ENCODE measurements at places on chromosomes 2 and 18.

GRCh38 chr18:48030616-48031480, 100.4 kb upstream of the SMAD2 start:
- DNase-seq = peak; percentile 42

GRCh38 chr18:22422909-22423548, 5.3 kb upstream of the CTAGE1 start:
- DNase-seq = peak; percentile 69

- DNase-seq = peak; percentile 54
Observed at GRCh38 chr2:38037757-38038621, 38.0 kb downstream of the CYP1B1 start.

- DNase-seq = peak; percentile 77
Observed at GRCh38 chr2:188609321-188610049, 317.8 kb downstream of the GULP1 start.

DNA sequence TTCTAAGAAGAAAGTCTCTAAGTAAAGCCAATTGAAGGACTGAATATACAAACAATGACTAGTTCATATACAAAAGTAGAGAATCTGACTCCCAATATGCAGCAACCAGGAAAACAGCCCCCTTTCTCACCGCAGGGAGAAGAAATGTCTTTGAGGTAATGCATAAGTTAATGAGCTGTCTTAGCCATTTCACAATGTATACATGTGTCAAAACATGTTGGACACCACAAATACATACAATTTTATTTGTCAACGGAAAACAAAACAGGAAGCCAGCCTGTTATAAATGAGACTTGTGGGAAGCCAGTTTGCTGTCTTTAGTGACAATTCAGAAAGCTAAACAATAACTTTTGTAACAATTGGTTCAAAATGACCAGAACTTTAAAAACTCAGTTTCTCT, 389.2 kb downstream of the CBLN2 start:
- DNase-seq = no peak

DNA sequence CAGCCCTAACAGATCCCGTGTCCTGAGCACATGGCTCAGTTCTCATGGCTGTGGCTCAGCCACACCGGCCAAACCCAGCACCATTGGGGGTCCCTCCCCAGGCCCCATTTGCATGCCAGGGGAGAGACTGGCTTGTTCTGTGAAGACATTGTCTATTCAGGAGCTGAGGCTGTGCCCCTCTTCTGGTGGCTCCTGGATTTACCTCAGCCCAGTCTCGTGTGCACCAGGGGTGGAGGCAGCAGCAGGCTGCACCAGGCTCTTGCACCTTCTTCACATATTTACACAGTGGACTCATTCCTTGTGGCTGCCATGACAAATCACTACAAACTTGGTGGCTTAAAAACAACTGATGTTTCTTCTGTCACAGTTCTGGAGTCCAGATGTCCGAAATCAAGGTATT, 92.4 kb upstream of the ITGA6 start:
- DNase-seq = no peak

- no peak for DNase-seq
Observed at GRCh38 chr2:81007104-81007503, 702.6 kb upstream of the LRRTM1 start.

- no peak for DNase-seq
Observed at GRCh38 chr18:51617572-51618260, 420.2 kb upstream of the MEX3C start.

GRCh38 chr2:43228321-43228751, 1.9 kb upstream of the ZFP36L2 start:
- DNase-seq = no peak

GRCh38 chr2:55026202-55026601, 24.0 kb downstream of the RTN4 start:
- DNase-seq = peak; percentile 33

GRCh38 chr18:22320771-22321170, 96.9 kb downstream of the CTAGE1 start:
- DNase-seq = no peak

- DNase-seq = no peak
Observed at GRCh38 chr18:77222464-77222863, 27.2 kb upstream of the GALR1 start.

- no peak for DNase-seq
Observed at GRCh38 chr2:220502539-220502938, 875.1 kb downstream of the SLC4A3 start.

- peak; percentile 82 for DNase-seq
Observed at GRCh38 chr2:162118166-162119031, 33.6 kb downstream of the GCG start.

GRCh38 chr18:21682371-21683051, 22.1 kb downstream of the ABHD3 start:
- peak; percentile 31 for DNase-seq

DNA sequence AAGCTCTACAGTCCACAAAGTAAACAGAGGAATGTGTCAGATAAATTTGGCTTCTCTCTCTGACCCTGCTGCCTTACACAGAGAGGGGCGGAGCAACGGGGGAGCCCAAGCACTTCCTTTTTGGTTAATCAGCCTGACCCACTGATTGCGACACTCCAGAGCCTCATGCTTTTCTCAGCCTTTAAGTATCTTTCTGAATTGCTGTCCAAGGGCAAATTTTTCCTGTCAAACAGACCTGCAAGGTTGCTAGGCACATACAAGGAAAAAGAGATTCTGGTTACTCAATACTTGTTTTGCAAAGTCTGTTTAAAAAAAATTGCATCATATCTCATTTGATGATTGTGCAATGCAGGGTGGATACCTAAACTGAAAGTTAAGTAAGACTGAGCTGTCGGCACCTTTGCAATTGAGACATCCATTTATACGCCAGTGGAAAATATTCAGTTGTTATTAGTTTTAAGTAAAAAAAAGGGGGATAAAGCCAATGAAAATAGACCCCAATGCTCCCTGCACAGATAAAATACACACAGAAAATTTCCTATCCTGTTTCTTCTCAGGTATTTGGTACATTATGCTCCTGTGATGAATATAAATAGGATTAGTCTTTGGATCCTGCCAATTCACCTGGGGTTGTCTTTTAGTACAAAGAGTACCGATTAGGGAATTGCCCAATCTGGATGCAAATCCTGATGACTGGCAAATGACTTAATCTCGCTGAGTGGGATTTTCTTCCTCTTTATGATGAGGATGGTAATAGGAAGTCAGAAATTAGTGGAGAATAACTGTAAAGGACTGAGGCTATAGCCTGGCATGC, 260.2 kb upstream of the TRIB2 start:
- peak; percentile 97 for DNase-seq

- peak; percentile 33 for DNase-seq
Observed at GRCh38 chr2:212711856-212712255, 173.3 kb upstream of the ERBB4 start.

GRCh38 chr2:202035089-202035940, 1.7 kb downstream of the FZD7 start:
- DNase-seq = peak; percentile 85

DNA sequence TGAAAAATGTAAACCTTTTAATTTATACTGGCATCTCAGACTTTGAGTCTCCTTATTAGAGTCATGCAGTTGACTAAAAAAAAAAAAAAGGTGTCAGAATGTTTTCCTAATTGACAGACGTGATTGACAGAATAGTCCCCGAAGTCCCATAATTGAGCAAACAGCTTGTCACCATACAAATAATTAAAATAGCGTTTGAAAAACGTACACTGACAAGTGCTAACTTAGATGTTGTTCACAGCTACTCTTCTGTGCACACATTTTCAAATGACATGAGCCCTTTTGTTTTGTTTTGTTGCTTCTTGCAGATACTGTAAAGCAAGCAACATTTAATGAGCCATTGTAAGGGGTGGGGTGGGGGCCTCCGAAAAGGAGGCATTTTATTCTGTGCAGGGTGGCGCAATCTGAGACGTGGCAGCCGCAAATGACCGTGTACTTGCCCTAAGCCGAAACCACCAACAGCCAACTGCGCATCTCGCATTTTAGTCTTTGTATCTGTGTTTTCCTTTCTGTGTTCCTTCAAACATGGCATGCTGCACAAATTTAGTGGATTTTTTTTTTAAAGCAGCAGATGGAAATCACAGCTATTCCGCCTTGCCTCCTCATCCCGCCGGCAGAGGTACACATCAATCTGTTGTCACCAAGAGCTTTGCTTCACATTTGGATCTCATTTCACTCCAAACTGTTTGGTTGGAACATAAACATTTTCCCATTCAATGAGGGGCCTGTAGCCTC, 52.4 kb downstream of the LPIN1 start:
- peak; percentile 33 for DNase-seq

- DNase-seq = no peak
Observed at GRCh38 chr2:138621139-138621538, 119.6 kb downstream of the SPOPL start.

GRCh38 chr18:23967321-23968089, 47.0 kb upstream of the TTC39C start:
- no peak for DNase-seq

DNA sequence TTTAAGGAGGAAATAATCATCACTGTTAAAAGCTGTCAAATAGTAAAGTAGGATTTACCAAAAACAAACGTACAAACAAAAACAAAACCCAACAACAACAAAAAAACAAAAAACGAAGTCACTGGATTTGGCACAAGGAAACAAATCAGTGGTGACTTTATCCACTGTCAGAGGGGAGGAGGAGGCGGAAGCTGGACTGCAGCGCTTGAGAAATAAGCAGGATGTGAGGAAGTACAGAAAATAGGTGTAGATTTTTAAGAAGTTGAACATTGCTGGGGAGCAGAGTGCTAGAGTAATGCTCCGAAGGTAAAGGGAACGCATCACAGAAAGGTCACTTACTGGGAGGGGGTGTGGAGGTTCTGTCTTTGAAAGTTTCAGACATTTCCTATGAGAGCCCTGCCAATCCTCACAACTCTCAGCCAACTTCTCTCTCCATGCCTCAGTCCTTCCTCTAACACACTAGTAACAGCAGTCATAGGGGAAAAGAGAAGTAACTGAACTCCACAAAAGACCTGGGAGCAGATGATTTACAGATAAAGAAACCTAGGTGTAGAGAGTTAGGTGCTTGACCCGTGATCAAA, 220.2 kb upstream of the SMAD7 start:
- DNase-seq = no peak

DNA sequence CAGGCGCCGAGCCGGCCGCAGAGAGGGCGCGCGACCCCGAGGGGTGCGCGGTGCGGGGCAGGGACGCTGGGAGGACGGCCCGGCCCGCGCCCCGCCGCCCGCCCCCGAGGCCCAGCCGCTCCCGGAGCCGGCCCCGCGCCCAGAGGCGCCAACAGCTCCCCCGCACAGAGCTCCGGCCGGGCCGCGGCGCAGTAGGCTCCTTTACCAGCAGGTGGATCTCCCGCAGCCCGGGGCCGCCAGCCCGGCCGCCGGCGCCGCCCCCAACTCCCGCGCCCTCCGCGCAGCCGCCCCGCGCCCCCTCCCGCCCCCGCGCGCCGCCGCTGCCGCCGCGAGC, 258 bp downstream of the MGAT4A start:
- DNase-seq = no peak

DNA sequence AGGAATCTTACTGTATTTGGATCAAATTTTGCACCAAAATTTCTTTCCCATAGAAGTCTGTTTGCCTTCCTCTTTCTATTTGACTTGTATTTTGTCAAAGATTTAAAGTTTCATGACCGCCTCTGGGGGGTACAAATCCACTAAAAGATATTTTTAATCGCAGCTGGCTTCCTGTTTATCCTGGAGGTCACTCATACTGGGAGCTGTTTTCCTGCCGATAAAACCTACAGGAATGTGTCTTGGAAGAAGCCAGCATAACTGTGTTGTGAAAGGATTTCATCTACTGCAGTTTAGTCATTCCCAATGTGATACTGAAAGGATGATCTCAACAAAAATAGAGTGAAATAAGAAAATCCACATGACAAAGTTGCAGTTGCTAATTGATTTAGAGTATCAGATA, 184.0 kb downstream of the RIT2 start:
- DNase-seq = peak; percentile 58

DNA sequence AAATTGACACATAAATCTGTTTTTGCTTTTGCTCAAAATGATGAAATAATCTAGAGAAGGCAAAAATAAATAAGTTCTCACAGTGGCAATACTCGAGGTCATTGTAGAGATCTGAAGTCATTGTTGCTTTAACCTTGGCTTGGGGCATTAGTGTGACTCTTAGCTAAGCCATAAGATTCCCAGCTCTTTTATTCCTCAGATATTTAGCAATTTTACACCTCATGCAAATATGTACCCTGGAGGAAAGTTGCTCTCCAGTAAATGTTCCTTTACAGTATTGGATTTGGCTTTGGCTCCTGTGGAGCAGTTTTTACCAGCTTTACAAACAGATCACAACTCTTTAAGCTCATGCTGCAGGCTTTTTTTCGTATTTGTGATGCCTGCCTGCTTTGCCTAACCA, 134.2 kb upstream of the NABP1 start:
- no peak for DNase-seq

DNA sequence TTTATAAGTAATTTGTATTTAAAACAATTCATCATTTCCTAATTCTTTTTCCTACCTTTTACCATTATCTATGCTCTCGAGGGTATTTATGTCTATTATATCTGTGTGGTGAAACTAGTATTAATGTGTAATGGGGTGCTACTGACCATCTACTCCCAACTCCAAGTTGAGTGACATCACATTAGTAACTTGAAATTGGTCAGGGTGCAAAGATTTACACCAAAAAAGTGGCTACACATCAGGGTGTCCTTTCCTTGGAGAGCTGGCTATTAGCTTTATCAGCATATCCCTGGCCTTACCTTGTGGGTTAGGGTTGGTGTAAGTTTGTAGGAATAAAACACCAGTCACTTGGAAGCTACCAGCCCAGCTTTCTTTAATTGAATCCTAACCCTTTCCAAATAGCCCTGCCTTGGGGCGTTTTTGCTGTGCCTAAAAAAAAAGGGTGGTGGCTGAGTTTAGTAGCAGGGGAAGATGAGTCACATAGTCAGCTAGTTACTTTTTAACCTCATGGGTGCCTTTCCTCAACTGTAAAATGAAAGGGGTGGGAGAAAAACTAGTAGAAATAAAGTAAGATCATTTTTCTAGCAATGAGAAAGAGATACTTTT, 14.0 kb downstream of the ANXA4 start:
- DNase-seq = peak; percentile 54

DNA sequence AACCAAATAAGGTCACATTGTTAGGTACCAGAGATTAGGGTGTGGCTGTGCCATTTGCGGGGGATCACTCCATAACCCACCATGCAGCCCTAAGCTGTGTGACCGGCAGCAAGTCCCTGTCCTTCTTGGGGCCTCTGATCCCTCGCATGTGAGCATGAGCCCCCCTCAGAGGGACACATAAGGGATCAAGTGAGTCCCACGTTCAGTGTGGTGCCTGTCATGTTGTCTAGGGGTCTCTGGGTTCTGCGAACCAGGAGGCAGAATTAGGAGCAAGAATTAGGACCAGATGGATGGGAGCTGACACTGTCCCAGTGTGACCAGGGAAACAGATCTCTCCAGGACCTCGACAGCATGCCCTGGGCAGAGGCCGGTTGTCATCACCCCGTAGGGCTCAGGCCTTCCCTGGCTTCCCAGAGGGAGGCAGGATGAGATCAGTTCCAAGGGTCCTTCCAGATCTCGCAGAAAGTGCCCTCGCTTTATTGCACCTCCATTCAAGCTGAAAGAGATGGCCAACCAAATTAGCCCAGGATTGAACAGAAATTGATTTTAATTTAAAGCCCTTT, 113.2 kb upstream of the OTOS start:
- no peak for DNase-seq

DNA sequence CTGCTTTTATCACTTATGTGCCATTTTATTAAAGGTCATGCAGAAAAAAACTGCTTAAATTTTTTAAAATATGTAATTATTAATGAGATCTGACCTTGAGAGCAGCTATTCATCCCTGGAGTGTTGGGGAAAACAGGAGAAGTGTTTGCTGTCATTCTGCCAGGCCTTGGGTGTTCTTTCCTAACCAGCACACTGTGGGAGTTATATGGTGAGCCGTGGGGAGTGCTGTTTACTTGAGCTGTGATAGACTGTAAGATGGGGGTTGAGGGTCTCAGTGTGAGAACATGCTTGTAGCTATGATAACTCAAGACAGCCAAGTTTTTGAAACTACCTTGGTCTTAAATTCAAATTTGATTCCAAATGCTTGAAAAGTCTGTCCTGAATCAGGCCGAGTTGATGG, 101.3 kb upstream of the ARHGAP28 start:
- DNase-seq = peak; percentile 49
